NCI-H1092 (cell line): ENCODE measurements at places on chromosomes 2 and 18.

DNA sequence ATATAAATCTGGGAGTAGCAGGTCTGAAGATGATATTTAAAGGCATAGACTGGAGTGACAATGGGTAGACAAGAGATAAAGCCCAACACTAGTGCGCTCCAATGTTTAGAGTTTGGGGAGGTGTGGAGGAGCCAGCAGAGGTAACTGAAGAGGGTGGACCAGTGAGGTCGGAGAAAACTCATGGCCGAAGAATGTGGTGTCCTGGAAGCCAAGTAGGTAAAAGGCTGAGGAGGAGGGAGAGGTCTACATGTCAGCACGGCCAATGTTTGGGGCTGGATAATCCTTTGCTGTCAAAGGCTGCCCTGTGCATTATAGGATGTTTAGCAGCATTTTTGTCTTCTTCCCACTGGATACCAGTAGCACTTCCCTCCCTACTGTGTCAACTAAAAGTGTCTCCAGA lies 78.8 kb upstream of the KCNE4 start:
- DNase-seq: no peak

DNA sequence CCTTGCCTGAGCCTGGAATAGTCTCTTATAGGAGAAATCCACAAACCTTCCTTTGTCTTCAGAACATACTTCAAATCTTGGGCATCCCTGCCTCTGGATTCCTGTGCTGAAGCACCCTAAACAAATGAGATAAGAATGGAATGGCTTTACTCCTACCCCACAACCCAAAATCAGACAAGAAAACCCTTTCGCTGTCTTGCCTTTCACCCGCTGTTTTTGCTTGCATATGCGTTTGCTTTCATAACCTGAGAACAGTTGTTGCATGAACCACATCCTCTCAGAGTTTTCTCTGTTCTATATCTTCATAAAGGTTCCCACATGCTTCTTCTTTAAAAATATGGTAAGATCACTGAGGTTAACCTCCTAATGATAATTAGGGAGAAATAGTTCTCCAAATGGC lies 132.1 kb upstream of the MAP3K20 start:
- no peak for DNase-seq

- no peak for DNase-seq
Observed at GRCh38 chr2:8072907-8073306, 608.9 kb upstream of the ID2 start.

DNA sequence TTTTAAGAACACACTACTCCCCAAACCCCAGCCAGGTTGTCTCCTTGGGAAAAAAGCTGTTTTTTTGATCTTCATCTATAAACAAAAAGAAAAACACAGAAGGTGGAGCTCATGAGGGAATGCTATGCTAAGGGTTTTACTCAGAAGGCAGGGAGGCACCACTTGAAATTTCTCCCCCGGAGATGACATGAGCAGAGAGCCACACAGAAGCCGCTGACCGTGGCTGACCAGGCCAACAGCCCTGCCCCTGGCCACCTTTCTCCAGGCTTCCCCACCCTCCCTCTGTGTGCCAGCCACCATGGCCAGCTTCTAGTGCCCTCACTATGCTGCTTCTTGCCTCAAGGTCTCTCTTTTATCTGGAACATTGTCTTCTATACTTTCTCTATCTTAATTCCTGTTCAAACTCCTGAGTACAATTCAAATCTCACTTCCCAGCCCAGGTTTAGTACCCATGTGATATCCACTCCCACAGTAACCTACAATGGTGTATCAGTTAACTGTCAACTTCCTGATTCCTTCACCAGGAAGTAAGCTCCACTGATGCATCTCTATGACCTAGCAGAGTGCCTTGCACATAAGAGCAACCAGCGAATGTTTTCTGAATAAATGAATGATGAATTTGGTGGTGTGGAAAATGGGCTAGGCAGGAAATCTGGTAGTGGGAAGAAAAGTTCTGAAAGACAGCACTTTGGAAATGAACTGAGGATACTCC lies 15.3 kb downstream of the LAPTM4A start:
- DNase-seq: no peak

DNA sequence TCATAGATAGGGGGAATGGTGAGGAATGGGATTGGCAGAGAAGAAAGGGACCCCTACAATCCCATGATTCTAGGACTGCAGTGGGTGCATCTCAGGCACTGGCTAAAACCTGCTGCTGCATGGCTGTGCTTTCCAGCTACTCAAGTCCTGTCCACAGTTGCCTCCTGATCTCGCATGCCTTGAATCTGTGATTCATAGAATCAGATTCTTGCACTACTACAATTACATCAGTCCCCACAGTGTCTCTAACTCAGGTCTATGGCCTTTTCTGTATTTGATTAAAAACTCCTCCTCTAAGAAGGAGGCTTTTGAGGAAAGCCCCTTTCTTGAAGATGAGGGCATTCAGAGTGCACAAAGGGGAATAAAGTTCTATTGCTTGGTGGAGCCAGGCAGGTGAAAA lies 117.4 kb downstream of the LRATD1 start:
- DNase-seq: no peak
